ENCODE measurements at places on chromosomes 16 and 17.

DNA sequence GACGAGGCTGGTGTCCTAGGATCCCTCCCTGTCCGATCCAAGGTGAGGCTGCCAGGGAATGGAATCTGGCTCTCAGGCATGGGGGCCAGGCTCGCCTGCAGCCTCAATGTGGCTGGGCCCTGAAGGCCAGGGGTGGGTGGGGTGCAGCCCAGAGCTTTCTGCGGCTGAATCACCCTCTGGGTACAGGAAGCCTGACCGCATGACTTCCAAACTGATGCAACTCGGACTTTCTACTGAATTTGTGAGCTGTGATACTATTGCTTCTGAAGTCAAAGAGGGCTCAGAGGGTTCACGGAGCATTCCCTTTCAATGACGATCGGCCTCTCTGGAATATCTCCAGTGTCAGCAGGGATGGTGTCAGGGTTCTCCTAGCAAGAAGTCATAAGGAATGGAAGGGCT, 123.7 kb downstream of the METRNL start:
- no peak for DNase-seq

DNA sequence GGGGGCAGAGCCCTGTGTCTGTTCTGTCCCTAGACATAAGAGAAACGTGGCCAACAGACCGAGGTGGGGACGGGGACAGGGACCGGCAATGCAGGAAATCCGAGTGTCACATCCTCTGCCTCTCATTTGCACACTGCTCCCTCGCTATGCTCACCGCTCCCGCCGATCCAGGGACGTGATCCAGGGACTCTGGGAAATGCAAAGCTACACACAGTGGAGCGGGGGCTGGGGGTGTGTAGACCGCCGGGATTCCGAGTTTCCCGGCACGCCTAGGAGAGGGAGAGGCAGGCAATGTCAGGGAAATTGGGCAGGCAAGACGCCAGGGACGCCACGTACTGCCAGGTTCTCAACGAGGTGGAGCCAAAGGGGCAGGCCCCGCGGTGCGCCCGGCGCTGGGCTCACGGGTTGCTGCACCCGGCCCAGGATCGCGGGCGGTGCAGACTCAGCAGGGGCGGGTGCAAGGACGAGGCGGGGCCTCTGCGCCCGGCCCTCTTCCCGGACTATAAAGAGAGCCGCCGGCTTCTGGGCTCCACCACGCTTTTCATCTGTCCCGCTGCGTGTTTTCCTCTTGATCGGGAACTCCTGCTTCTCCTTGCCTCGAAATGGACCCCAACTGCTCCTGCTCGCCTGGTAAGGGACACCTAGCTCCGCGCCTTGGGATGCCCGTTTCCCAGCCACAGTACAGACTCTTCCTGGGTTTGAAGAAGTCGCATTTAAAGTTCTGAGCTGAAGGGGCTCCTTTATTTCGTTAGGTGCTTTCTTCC, at the start of gene MT1X:
Gene MT1X, plus strand, starts transcription at position 532 of the 764 bp plus-strand sequence. Its CDS starts 71 bp downstream, at position 603.
- DNase-seq = peak; percentile 91

DNA sequence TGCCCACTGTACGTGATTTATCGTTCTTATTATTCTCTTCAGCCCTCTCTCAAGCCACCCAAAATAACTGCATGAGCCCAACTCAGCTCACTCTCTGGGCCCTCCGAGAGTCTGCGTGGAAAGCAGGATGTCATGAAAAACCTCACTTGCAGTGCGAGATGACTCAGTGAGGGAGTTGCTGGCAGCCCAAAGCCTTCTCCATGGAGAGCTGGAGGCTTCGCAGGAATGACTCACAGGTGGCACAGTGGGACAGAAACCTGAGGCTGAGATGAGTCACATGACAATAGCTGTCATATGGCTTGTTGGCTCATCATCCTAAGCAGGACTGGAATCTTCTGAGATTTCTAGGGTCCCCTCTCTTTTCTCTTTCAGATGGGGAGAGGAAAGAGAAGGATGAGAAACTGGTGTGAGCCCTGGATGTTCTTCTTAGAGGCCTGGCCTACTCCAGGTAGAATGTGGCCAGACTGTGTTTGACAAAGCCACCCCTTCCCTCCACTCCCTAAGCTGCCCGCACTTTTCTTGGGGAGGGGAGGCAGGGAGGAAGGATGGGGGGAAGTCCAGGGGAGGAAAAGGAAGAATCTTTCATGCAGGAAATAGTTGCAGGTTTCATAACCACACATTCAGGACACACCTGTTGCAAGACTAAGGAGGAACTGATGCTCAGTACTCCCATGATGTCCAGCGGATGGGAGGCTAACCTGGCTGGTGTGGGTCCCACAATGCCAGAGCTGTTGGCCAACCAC, 160.6 kb upstream of the RPL38 start:
- peak; percentile 56 for DNase-seq

- peak; percentile 76 for DNase-seq
Observed at GRCh38 chr17:31095236-31096105, 694 bp downstream of the NF1 start.

DNA sequence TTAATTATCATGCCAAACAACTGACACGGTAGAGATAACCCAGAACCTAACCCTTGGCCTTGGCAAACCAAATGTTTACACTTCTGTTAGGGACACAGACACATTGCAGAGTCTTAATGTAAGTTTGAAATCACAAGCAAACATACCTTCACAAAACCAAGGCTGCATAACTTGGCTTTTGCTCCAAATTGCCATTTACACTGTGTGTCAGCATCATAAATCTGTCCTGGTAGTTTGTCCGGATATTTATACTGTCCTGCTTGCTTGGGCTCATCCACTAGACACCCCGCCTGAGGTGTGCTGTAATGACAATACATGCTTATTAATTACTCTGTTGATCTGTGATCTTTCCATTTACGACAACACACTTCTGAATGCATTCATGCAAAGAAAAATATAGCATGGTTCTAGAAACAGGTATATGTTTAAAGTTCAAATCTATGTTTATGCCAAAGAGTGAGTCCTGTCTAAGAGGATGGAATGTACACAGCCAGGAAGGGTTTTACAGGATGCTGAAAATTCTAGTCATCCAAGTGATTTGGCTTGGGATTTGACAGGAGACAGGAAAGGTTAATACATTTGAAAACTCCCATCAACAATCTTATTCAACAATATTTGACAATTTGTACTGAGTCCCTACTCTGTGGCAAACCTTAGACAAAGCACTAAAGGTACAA, 81.1 kb downstream of the ADAMTS18 start:
- DNase-seq = no peak

DNA sequence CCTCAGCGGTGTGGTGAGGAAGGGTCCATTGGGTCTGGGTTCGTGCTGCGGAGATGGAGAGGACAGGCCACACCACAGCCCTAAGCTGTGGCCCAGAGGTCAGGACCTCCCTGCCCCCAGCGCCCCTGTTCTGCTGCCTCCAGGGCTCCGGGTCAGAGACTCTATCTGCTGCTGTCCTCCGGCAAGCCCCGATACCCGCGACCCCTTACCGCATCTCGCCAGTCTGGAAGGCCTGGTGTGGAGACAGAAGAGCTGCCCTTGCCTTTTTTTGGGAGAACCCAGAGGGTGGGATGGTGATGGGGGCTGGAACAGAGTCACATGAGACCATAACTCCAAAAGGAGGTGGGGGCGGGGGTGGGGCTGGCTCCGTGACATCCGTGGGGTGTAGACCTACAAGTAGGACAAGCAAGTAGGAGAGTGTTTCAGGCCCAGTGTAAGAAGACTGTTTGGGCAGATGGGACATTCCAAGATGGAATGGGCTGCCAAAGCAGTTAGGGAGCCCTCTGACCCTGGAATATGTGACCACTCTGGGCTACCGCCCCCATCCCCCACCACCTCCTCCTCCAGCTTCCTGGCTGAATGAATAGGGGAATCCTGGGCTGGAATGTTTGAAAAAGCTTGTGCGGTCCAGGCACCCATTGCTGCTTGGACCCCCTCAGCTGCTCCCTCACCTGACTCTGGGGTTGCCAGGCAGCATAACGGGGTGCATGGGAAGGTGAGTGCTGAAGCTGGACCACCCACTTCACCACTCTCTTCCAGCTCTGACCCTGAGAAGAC, 1.4 kb downstream of the XYLT2 start:
- DNase-seq = peak; percentile 40

DNA sequence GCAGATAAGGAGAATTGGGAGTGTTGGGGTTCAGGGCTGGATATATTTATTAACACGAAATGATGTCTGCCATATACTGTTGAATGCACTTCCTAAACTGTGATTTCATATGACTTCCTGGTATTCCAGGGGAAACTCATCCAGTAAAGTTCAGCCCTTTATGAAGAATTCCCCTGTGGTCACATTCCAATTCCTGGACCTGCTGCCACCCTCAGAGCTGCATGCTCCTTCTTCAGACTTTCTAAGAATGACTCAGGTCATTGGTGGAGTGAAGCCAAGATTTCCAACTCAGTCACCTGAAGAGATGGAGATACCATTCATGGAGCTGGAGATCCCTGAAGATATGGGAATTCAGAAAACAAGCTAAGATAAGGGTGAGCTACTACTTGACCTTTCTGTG, 114.2 kb upstream of the TMEM97 start:
- no peak for DNase-seq

DNA sequence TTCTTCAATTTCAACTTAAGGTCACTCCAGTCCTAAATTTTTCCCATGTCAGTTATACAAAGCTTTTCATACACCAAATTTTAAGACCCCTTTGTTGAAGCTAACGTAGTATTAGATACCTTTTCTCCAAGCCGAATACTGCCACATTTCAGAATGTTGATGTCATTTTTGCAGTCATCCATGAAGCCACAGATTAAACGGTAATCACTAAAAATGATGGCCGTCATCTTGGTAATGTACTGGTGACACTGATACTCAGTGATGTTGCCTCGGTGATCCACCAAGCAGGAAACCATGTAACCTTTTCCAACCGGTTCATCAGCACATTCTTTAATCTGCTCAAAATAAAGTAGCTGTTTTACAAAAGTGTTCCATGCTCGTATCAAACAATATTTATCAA, 82.1 kb upstream of the CLEC18B start:
- no peak for DNase-seq

DNA sequence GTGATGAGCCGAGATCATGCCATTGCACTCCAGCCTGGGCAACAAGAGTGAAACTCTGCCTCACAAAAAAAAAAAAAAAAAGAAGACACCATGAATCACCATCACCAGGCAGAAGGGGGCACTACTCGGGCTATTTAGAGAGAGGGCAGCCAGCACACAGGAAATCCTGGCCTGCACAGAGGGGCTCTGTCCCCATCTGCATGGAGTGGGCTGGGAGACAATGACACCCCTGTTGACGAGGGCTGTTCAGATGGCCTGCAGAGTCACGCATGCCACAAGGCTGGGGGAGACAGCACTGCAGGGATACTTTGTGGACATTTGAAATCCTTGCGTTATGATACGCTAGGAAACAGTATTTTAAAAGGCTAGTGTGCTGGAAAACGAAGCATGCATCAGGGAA, 48.3 kb downstream of the CUEDC1 start:
- DNase-seq = no peak

- no peak for DNase-seq
Observed at GRCh38 chr17:82480318-82480717, 21.8 kb downstream of the NARF start.

- DNase-seq = no peak
Observed at GRCh38 chr17:20059728-20060188, 50.6 kb downstream of the SPECC1 start.

- DNase-seq = no peak
Observed at GRCh38 chr16:11972128-11972527, 4.4 kb upstream of the SNX29 start.
